ENCODE measurements at places on chromosomes 11 and 22.

DNA sequence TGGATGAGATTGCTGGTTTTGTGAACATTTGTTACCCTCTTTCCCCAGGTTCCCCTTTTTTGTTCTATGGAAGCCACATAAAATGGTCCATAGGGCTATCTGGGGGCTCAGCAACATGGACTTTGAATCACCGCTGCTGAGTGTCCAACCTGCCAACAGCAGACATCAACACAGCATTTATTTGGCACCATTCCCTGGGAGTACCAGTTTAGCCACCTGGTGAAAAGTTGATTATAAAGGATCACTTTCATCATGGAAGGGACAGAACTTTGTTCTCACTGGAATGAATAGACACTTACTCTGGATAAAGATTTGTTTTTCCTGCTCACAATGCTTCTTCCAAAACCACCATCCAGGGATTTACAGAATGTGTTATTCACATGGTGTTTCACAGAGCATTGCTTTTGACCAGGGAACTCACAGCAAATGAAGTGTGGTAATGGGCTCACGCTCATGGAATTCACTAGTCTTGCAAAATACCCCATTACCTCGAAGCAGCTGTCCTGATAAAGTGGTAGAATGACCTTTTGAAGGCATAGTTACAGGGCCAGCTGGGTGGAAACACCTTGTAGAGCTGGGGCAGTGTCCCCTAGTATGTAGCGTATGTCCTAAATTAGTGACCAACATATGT, 43.9 kb downstream of the ADM start:
- DNase-seq = no peak

- no peak for DNase-seq
Observed at GRCh38 chr22:30245985-30246813, at the start of gene LIF. TSS of gene LIF (minus strand) at chr22:30246759. CDS start at chr22:30246695, 64 bp downstream.

GRCh38 chr11:6717426-6717825, 34.3 kb upstream of the MRPL17 start:
- DNase-seq = no peak

- DNase-seq = no peak
Observed at GRCh38 chr11:132334769-132335280, 964.4 kb downstream of the NTM start.

GRCh38 chr11:44529895-44530412, 35.5 kb upstream of the CD82 start:
- no peak for DNase-seq

GRCh38 chr11:47002390-47002789, 65.8 kb downstream of the CSTPP1 start:
- no peak for DNase-seq

DNA sequence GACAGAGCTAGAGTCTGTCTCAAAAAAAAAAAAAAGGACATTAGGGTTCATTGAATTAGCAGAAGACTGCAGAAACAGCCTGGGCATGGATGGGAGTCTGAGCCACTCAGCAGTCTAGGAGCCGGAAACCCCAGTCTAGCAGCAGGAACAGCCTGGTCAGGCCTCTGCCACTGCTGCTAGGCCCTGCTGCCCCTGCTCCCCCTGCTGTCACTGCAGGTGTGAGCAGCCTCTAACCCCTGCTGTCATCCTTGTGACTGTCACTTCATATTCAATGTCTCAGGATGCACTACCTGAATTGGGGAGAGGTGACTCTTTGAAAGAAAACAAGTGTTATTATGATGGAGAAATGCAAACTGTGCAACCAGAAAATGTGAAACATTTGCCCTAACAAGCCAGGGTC, 7.0 kb upstream of the DDX17 start:
- DNase-seq = no peak

- DNase-seq = no peak
Observed at GRCh38 chr11:127023991-127024390, 23.4 kb upstream of the KIRREL3 start.

- no peak for DNase-seq
Observed at GRCh38 chr11:67576735-67577475, 6.7 kb upstream of the GSTP1 start.

- DNase-seq = no peak
Observed at GRCh38 chr11:9858822-9859221, 194.9 kb downstream of the SWAP70 start.

GRCh38 chr11:127063241-127063640, 62.7 kb upstream of the KIRREL3 start:
- DNase-seq = no peak

GRCh38 chr22:30754971-30755758, 60.5 kb downstream of the OSBP2 start:
- DNase-seq = peak; percentile 74

- DNase-seq = no peak
Observed at GRCh38 chr11:119347242-119347641, 737 bp upstream of the MFRP start.

- no peak for DNase-seq
Observed at GRCh38 chr11:70472240-70472639, 73.9 kb downstream of the CTTN start.

GRCh38 chr22:43191831-43192230, 4.9 kb upstream of the TTLL12 start:
- no peak for DNase-seq

DNA sequence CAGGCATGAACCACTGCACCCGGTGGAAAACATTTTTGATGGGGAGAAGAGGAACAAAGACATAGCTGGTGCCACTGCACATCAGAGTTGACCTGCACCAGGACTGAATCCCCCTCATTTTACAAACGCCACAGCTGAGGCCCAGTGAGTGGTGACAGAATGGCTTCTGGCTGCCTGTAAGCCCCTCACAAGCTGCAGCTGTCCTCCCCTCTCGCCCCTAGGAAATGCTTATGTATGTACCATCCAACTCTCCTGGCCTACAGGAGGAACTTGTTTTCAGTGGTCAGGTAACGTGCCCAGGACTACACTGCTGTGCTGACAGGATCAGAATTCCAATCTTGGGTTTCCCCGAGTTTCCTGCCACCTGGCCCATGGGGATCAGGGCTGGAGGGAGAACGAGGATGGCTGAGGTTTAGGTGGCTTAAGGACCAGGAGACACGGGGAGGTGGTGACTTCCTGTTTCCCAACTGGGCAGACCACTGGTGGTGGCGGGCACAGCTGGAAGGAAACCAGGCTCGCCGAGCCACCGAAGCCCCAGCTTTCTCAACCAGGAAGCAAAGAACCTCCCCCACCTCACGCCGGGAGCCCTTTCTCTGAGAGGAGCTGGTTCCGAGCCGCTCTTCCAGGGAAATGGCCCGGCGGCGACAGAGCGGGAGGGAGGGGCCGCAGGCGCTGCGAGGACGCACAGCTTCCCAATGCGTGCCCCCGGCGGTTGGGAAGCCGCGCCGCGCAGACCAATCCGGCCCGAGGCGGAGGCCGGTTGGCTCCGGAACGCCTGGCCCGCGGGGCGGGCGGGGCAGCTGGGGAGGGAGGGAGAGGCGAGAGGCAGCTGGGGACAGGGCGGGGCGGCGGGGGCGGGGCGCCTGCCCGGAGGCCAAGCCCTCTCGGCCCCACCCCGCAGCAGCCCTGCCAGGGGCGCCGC, 1.0 kb upstream of the LRFN4 start:
- DNase-seq = peak; percentile 89

DNA sequence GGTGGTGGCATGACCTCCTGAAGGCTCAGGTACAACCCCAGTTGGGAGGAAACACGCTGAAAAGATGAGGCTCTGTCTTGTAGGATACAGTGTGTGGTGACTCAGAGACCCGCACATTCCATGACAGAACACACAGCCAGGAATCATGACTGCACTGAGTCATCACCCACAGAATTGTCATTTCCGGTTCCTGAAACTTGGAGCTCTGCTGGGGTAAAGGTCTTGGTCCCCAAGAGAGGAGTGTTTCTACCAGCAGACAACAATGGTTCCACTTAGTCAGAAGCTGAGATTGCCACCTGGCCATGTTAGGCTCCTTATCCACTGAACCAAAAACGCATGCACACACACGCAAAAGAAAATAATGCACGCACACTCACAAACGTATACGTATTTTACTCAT, 31.5 kb upstream of the CYB5R3 start:
- no peak for DNase-seq

- DNase-seq = no peak
Observed at GRCh38 chr11:86722006-86722405, 49.6 kb upstream of the ME3 start.

DNA sequence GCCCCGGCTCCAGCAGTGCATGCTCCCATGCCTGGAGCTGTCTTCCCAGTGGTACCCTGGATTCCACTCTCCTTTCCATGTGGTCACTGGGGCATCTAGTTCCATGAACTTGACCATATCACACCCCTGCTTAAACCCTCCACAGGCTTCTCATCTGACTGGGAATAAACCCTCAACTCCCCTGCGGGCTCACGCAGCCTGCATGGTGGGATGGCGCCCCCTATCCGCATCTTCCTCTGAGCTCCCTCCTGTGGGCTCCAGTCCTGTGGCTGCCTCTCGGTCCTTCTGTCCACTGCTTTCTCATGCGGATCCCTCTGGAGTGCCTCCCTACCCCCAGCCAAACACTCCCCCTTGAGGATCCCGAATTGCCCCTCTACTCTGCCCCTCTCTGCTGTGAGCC, 41.4 kb upstream of the TTLL12 start:
- peak; percentile 30 for DNase-seq

DNA sequence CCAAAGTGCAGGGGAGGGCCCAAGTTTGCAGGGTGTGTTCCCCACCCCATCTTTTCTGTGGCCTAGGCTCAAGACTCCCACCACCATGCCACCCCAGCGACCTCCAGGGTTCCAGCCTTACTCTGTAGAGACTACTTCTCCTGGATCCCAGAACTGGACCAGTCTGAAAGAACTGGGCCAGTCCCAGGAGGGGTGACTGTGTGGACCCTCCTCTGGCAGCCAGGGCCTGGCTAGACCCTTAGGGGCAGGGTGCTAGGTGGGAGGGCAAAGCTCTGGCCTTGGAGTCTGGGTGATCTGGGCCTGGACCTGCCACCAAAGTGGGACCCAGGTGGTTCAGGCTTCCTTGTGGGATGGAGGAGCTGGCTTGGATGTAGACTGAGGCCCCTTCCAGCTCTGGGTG, 41.8 kb upstream of the ACCSL start:
- DNase-seq = no peak

GRCh38 chr11:116275635-116276034, 497.2 kb downstream of the BUD13 start:
- DNase-seq = no peak

GRCh38 chr11:45091563-45092403, 54.7 kb upstream of the PRDM11 start:
- DNase-seq = no peak

DNA sequence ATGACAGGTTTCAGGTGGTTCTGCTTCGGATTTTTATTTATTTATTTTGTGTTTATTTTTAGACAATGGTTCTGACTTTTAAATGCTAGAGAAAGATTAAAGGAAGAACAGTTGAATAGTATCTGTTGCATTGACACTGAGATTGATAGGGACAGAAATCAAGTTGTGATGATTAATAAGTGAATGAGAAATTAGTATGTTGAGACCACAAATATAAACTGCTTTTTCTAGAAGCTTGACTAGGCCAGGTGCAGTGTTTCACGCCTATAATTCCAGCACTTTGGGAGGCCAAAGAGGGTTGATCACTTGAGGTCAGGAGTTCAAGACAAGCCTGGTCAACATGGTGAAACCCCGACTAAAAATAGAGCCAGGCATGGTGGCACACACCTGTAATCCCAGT, 65.1 kb upstream of the TNRC6B start:
- DNase-seq = no peak

DNA sequence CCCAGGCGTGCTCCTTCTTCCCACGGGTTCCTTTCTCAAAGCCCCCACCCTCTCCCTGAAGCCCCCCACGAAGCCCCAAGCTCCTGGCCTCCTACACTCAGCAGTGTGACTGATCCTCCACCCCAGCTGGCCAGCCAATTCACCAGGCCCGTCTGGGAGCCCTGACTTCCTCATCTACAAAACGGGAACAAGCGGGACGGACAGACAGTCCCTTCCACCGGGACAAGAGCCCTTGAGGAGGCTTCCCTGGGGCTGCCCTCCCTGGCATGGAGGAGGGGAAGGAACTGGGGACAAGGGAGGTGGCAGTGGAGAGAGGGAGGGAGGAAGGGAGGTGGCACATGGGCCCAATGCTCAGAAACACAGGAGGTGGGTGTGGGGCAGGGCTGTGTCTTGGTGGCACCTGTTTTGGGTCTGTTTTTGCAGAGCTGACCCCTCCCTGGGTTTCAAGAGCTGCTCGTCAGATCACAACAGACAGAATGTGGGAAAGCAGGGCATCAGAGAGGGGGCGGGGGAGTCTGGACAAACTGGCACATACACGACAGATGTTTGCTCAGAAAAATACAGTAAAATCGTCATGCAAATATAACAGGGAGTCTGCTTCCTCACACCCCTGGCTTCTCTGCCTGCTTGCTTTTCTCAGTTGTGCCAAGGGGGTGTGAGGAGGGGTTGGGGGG, 56.8 kb downstream of the ELFN2 start:
- no peak for DNase-seq

GRCh38 chr11:73228268-73229134, 10.4 kb downstream of the P2RY2 start:
- DNase-seq = no peak

GRCh38 chr22:43485502-43486089, 73.8 kb downstream of the MPPED1 start:
- DNase-seq = no peak

DNA sequence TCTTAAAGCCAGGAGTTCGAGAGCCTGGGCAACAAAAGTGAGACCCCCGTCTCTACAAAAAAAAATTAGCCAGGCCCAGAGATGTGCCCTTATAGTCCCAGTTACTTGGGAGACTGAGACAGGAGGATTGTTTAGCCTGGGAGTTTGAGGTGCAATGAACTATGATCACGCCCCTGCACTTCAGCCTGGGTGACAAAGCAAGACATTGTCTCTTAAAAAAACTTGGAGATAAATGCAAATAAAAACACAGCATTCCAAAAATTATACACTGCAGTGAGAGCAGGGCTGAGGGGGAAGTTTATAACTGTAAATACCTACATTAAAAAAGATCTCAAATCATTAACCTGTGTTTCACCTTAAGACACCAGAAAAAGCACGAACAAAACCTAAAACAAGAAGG, 22.1 kb downstream of the AP2A2 start:
- DNase-seq = no peak

DNA sequence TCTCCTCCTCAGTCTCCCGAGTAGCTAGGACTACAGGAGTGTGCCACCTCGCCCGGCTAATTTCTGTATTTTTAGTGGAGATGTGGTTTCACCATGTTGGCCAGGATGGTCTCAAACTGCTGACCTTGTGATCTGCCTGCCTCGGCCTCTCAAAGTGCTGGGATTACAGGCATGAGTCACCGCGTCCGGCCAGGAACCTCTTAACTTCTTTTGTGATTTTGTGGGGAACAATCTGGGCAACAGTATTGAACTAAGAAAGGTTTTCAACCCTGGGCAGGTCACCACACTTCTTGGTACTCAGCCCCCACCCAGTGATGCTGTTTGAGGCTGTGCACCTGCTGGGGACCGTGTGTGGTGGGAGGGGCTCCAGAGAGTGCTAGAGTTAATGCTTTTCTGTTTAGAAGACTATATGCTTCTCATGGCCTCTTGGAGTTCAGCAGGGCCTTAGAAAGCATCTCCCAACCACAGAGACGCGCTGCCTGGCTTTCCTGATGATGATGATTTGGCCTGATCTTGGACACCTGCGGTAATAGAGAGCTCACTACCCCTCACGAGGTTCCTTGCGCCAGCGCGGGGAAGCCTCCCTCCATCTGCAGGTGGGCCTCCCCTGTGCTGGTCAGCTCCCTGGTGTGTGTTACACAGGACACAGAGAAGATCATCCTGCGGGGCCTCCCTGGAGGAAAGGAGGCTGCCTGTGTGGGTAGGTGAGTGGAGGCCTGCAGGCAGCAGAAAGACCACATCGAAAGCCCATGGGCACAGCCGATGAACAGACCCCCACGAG, 1.2 kb downstream of the DENND6B start:
- no peak for DNase-seq
